ENCODE measurements at places on chromosomes 5 and 9.

DNA sequence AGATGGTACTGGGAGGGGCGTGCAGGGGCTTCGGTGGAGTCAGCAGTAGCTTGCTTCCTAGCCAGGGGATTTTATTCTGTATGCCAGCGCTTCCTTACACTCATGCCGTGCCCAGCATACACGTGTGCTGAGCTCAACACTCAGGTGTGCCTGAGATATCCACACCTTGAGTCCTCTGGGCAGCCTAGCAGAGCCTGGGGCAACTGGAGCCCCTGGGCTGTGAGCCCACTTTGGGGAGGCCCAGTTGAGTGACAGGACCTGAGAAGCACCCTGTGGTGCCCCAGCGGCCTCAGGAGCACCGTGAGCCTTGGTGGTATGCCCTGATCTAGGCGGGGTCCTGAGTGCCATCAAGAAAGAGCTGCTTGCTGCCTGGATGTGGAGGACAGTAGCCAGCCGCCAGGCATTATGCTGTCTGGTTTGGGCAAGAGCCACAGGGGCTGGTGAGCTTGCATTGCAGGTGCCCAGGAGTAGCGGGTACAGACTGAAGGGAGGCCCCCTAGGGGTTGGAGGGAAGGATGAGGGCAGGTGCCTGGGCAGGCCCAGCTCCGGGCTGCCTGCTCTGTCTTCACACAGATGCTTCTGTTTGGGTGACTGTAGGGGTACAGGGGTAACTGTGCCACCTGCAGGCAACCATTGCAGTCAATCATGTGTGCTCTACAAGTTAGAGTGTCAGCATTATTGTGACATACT is 42.9 kb downstream of the BNIP1 start:
- no peak for DNase-seq

- DNase-seq, result no peak
Observed at GRCh38 chr5:102277144-102277543, 18.9 kb downstream of the SLCO4C1 start.

DNA sequence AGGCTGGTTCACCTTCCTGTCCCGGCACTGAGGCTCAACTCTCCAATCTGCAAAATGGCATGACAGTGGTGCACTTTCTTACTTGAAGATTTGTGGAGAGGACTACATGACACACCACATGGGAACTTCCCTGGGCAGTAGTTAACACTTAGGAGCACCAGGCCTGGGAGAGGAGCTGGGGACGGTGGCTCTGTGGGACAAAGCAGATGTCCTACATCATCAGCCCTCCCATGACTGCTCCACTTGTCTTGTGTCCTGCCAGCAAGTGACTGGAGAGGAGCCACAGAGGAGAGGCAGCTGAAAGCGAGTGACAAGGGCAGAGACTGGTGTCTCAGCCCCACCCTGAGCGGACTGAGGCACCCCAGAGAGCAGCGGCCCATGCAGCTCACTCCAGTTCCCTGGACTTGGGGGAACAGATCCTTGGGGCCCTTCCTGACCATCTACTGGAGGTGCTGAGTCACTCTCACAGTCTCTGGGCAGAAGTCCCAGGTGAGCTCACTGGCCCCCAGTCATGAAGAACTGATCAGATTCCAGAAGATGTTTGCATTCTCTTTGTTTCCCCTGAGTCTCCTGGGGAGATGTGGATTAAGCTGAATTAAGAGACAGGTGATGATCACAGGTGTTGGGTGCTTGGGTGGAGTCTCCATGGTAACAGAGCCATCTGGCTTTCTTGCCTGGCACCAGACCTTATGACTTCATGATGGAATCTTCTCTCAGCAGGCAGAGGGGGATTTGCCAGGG is 13.2 kb upstream of the SLC25A48 start:
- DNase-seq, result no peak

DNA sequence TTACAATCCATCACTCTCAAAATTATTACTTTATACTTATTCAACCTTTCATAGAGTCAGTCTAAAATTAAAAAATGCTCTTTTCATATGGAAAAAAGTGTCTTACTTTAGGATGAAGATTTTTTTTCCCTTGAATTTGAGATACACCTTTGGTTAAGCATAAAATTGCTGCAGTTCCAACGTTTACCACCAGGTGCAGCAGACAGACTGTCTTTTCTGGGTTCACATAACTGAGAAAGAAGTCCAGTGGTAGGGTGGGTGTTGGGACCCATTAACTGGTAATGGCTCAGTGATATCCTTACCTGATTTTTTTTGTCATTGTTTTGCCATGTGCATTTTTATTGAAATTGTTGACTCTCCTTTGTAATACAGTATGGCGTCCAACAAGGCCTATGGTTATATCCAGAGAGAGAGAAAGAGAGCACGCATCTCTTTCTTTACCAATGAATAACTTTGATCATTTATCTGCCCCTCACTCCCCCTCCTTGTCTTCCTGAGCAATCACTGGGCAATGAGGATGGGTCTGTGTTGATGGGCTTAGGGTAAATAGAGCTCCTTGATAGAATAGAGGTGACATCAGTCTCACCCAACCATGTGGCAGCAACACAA is 98.4 kb downstream of the FBXL7 start:
- DNase-seq, result no peak

DNA sequence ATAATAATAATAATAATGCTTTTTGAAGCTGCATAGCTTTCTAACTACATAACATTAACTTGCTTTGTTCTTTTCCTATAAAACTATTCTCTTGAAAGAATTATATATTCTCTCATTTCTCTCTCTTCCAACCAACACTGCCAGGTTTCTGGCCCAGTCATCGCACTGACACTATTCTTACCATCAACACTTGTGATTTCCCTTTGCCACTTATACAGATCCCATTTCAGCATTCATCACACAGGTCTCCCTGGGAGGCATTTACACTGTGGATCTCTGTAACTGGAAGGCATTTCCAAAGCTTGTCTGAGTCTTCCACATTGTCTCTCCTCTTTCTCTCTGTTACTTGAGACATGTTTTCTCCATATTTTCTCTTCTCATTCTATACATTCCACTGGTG is 777.8 kb upstream of the ACO1 start:
- DNase-seq, result no peak

GRCh38 chr9:120868339-120868675 is 8.7 kb downstream of the PHF19 start:
- no peak for DNase-seq

DNA sequence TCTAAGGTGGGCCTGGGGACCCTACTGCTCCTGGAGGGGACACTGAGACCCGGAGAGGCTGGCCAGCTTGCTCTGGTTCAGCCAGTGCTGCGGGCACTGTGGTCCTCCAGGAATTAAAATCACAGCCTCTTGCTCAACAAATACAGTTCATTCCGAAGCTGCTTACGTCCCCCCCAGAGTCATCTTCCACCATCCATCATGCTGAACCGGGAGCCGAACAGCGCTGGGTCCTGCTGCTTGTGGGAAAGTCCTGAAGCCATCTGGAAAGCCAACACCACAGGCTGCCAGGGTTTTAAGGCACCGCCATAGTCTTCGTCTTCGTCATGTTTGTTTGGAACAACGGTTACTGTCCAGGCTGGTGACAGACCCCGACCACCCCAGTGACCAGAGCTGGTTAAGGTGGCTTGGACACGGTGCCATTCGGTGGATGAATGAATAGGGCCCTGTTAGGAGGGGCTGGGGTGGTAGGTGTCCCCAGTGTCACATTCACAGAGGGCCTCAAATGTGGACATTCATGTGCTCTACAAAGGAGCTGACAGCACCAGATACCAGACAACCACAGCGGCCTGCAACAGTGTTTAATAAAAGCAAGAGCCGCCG is 81.6 kb upstream of the PHYKPL start:
- DNase-seq, result no peak

Data from stimulated activated CD8-positive, alpha-beta memory T cell treated with anti-CD3 and anti-CD28 coated beads, Interleukin-2, amount 100 ng/mL, for 1 hour (primary cell).